Transverse colon (tissue), 4 donors: ENCODE measurements at places on chromosomes 7 and 10.

GRCh38 chr7:25636168-25636567 lies 407.9 kb upstream of the NPVF start:
- DNase-seq = no peak

GRCh38 chr7:47942132-47942531 lies 6.1 kb downstream of the PKD1L1 start:
- no peak for DNase-seq

- DNase-seq = no peak
These were observed 29.1 kb downstream of the GARIN1A start for GRCh38 chr7:128701062-128701785.

- DNase-seq = no peak
These were observed 657.9 kb downstream of the NXPH1 start for GRCh38 chr7:9091282-9091681.

- DNase-seq = no peak
These were observed 10.6 kb upstream of the LYZL2 start for GRCh38 chr10:30639946-30640786.

DNA sequence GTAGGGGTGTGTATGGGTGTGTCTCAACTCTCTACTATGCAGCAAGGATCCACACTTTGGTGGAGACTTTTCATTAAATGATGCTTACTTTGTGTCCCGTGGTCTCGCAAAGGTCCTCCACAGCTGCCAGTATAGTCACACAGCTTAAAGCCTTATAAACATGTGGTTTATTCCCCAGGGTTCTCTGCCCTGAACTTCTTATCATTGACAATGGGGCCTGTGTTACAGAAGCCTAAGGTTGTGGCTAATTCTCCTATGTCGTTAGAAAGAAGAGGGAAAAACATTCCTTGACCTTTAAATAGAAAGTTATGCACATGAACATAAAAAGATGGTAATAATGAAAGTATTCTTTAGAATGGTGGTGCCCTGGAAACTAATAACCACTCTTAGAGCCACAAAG lies 201.4 kb downstream of the INHBA start:
- no peak for DNase-seq

DNA sequence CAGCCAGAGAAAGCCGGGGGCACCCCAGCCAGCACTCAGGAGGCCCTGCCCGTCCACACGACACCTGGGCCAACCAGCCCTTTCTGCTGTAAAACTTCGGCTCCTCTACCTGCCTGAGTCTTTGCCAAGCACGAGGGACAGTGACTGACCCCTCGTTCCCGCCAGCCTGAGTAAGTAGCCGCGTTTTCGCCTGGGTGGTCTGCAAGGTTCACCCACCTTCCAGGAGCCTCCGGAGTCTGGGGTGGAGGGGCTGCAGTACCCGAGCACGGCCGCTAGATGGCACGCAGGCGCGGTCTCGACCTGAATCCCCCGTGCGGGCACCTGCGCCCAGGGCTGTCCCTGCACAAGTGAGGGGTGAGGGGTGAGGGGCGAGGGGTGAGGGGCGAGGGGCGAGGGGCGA lies 192.7 kb downstream of the PTPRN2 start:
- peak; percentile 67 for DNase-seq

GRCh38 chr10:79063071-79063491 lies 5.7 kb upstream of the ZMIZ1 start:
- DNase-seq = peak; percentile 8

DNA sequence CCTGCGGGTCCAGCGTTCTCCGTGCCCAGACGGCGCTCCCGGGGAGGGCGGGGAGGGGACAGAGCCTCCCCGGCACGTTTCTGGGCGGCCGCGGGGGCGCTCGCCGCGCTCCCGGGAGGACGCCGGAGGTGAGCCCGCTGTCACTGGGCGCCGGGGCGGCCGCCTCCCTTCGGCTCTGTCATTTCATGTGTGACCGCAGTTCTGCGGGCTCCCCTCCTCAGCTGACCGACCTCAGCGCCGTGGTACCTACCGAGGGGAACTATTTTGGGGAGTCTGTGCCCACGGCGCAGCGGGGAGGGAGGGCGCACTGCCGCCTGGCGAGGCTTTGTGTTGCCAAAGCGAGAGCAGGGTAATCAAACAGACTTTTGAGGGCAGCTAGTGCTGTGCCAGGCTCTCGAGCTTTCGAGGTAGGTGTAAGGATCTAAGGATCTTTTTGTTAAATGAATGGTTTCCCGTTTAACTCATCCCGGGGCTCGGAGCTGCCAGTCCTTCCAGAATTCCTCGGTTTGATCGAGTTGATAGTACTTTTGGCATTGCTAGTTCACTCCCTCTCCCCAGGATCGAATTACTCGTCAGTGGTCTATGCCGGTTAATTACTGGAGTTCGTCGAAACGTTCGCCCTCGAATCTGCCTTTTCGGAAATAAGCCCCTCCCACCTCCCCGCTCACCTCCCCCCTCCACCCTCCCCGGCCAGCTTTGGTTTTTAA lies 1.9 kb downstream of the ARID5B start:
- DNase-seq = peak; percentile 76

GRCh38 chr7:904847-905246 lies 28.5 kb downstream of the GET4 start:
- DNase-seq = no peak

- no peak for DNase-seq
These were observed 148.2 kb downstream of the KCND2 start for GRCh38 chr7:120421151-120421651.

DNA sequence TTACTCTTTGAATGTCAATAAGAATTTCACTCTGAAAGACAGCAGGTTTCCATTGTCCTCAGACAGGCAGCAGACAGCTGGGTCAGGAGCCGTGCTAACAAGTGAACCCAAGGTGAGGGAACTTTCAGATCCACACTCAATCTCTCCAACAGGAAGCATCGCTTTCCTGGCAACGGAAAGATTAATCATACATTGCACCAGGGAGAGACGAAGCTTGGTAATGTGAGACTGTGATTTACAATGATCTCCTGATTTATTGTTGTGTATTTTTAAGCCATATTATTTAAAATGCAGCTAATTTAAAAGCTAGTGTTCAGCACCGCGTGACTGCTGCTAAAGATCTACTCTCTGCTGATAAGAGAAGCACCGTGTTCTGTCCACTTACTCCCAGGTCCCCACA lies 17.5 kb upstream of the NOM1 start:
- no peak for DNase-seq

DNA sequence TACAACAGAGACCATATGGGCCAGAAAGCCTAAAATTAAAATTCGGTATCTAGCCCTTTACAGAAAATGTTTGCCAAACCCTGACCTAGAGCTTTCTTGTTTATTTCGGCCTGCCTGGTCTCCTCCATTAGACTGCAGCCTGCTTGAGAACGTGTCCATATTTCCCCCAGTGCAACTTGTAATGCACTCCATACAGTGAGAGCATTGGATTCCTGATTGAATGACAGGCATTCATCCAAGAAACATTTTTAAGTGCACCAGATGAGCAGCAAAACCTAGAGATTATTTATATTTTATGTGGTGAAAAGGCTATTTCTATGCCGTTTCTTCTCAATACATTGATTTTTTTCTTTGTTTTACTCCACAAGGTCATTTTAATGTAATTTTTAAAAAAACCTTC lies 47.4 kb upstream of the ORC5 start:
- DNase-seq = no peak

- peak; percentile 33 for DNase-seq
These were observed 4.7 kb downstream of the TMEM236 start for GRCh38 chr10:17756557-17757217.

DNA sequence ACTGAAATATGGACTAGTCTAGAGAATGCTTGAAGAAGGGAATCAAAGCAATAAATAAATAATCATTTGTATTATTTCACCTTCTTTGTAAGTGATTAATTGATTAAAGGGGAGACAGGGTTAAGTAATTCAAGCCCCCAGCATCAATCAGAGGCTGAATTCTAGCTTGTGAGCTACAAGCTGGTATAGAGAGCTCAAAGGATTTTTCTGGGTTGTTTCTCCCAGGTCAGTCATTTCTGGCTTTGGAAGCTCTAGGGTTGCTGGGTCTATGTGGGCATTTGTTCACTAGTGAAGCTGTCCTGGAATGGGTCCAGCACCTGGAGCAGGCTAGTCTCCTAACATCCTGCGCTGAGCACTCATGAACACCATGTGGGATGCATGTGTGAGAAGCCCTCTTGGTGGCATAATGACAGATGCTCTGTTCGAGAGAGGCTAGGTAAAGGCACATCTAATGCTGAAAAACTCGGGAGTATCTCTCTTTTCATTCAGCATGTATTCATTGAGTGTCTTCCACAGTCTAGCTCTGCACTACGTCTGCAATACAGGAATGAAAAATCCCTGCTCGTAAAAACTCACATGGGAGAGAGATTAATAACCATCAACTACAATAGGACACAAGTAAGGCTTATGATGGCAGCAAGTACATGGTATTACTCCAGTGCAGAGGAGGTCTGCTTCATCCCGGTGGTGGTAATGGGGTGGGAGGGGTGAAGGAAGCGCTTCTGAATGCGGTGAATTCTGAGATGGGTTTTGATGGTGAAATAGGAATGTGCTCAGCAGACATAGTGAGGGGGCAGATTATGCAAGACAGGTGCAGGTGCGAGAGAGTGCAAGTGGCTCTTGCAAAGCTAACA lies 68.0 kb upstream of the NRP1 start:
- DNase-seq = no peak

- DNase-seq = no peak
These were observed 83.6 kb downstream of the MPP7 start for GRCh38 chr10:28219251-28219650.

- peak; percentile 21 for DNase-seq
These were observed 14.4 kb downstream of the SCIN start for GRCh38 chr7:12584930-12585329.

DNA sequence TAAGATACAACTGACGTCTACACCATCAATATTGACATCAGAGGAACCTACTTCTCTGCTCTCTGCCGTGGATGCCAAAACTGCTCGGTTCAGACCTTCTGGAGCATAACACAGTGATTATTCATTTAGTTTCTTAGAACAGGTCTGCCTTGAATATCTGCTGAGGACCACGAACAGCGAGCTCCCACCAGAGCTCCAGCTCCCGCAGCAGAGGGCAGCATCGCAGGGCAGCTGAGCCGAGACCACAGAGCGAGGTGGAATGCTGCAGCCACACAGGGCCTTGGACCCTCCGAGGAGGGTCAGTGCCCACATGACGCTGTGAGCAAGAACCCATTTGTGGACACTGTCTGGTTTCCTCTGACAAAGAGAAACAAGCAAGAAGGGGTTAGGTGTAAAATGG lies 6.8 kb downstream of the VIPR2 start:
- no peak for DNase-seq

- DNase-seq = no peak
These were observed 19.4 kb upstream of the TM9SF3 start for GRCh38 chr10:96606216-96606615.
